ENCODE measurements at places on chromosomes 7 and 10.

- no peak for DNase-seq
These were observed 622.4 kb downstream of the SDK1 start for GRCh38 chr7:3923307-3923918.

- DNase-seq: no peak
These were observed 559.7 kb downstream of the TCERG1L start for GRCh38 chr10:130751851-130752250.

DNA sequence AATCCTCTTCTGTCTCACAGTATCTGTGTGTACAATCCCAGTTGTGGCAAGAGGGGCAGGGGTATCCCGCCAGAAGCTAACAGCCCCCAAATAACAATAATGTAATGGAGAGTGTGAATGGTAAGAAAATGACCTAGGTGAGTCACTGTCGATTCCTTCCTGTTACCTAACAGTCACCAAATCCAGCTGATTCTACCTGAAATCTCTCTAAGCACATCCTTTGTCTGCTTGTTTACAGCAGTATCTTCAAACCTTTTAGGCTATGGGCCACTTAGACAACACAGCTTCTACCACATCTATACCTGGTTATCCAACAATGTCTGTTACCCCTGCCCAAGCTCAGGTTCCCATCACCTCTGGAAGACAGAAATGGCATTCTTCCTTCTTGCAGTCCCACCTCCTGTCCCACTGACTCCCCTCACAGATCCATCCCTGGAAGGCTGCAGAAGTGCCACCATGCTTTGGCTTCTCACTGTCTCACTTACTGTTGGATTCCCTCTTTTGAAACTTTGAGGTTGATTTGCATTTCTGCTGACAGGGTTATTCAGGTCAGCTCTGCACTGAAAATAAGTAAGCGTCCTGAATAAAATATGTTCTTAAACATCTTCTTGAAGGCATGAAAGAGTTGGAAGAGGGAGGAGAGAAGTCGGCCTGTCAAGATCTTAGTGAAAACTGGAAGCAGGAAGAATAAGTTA, 13.1 kb downstream of the PIP4K2A start:
- no peak for DNase-seq

- DNase-seq: no peak
These were observed 194.0 kb downstream of the TAX1BP1 start for GRCh38 chr7:27933671-27934565.

GRCh38 chr10:71687480-71687879, 32.1 kb downstream of the C10orf105 start:
- DNase-seq: no peak

All from activated gamma-delta T cell (primary cell).